NCI-H2029 (cell line): ENCODE measurements at places on chromosomes 5 and 9.

DNA sequence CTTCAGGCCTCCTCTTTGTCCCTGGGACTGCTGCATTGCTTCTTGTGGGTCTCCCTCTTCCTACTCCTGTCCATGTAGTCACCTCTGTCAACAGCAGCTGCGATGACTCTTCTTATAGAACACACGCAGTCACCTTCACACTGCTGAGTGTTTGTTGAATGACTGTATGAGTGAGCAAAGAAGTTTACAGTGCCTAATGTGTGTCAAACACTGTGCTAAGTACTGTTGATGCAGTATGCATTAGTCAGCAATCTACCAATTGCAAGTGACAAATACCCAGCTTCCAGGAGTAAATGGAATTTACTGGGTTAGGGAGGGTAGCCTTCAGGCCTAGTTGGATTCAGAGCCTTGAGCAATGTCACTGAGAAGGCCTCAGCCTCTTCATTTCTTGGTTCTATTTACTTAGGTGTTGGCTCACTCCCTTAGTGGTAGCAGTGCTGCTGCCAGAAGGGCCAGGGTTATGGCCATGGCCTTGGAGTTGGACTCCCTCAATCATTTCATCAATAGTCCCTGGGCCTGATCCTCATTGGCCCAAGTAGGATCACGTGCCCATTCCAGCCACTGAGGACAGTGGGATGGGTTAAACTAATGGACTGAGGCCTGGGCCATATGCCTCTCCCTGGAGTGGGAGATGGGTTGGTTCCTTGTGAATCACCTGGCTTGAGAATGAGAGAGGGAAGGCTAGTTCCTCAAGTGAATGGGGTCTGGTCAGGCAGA is 93.5 kb downstream of the RGS3 start:
- DNase-seq = no peak

- DNase-seq = no peak
Measured at GRCh38 chr5:89930591-89931392, 478.8 kb downstream of the CETN3 start.

DNA sequence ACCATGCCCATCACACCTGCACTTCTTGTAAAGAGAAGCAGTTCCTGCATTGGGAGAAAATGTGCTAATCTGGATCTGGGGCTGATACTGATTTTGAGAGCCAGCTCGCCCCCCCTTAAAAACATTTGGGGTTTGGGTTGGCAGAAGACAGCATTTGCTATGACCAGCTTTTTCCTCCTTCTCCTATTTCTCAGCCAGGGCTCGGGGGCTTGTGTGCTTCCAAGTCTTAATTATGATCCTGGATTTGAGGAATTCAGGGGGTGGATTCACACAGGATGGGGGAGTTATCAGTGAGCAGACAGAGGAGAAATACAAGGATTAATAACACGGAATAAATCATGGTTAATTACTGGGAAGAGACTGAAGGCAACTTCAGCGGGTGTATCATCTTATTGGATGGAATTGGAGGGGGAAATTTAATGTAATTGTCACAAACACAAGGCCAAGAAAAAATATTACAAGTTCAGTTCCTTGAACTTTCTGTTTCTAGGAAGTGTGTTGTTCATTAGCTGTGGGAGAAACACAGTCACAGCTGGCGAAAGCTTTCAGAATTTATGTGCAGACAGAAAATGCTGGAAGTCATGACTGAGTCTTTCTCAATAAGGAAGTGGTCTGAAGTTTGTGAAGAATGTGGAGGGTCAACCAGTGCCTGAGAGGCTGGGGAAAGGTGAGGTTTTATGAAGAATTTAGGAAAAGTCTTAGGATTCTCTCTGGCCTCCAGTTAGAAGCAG is 15.3 kb downstream of the C9orf152 start:
- DNase-seq = no peak

GRCh38 chr5:37771731-37772130 is 68.1 kb downstream of the GDNF start:
- DNase-seq = no peak

DNA sequence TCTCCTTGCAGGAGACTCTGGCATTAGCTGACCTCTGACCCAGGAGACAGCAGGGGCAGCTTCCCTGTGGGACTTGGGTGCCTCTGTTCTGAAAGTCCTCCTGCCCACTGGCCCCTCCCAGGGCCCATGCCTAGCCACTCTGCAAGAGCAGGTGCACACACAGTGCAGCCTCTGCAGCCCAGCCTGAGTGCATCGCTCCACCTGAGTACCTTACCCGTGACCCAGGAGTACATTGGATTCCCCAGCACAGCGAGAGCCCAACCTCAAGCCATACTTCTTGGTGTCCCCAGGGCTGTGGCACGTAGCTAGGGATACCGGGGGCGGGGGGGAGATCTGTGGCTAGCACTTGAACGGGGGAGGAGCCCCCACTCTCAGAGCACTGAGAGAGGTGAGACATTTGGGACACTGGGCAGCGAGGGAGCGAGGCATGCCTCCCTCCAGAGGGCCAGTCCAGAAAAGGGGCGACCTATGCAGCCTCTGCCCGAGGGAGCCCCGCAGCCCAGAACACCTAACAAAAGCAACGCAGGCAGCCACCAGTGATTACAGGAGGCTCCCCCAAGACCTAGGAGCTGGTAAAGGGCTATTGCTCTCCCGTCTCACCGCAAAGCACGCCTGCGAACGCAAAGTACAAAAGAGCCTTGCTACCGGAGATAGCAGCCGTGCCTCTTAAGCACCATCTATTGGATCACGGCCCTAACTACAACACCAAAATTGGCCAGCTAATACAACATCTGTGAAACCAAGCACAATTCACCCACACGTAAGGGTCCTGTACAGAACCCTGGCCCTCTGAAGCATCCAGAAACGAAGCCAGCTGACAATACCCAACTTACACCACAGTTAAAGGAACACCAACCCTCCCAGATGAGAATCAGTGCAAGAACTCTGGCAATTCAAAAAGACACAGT is 826 bp upstream of the PRDM9 start:
- no peak for DNase-seq

GRCh38 chr9:31520301-31521085 is 864.0 kb upstream of the ACO1 start:
- no peak for DNase-seq
